Activated T-cell treated with anti-CD3 and anti-CD28 coated beads, Interleukin-2, amount 50 U/mL, for 24 hours (primary cell): ENCODE measurements at places on chromosomes 6 and 20.
A peak's percentile ranks its signal among the peaks of the same experiment; 100 is the strongest.

GRCh38 chr20:59152559-59153354 is 10.9 kb upstream of the ZNF831 start:
- peak overlapping the region; percentile 8 for H3K4me3 ChIP-seq
- H3K27ac ChIP-seq: peak overlapping the region; percentile 82
- peaks cover 19% of the 10 kb centered on the region for H3K36me3 ChIP-seq
- H3K4me1 ChIP-seq: peaks cover 94% of the 10 kb centered on the region
- DNase-seq: no peak
- no peaks in the 10 kb centered on the region for H3K27me3 ChIP-seq

DNA sequence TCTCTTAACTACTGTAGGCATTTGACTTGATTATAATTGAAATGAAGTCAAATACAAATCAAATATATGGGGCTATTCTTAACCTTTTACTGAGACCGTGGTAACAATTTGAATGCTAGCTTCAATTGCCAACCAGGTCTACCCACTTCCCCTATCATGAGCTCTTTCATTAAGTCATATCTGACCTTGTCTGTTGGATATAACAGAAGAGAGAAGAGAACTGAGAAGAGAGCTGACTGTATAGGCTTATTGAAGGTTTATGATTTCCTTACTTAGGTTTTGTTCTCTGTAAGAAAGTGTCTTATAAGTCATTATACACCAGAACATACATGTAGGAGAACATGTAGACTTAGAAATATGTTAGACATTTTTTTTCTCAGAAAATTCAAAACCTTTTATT is 549.4 kb downstream of the COL12A1 start:
- no peaks in the 10 kb centered on the region for H3K27me3 ChIP-seq
- H3K27ac ChIP-seq: no peak overlapping the region
- H3K4me3 ChIP-seq: no peak overlapping the region
- DNase-seq: no peak
- no peaks in the 10 kb centered on the region for H3K36me3 ChIP-seq

DNA sequence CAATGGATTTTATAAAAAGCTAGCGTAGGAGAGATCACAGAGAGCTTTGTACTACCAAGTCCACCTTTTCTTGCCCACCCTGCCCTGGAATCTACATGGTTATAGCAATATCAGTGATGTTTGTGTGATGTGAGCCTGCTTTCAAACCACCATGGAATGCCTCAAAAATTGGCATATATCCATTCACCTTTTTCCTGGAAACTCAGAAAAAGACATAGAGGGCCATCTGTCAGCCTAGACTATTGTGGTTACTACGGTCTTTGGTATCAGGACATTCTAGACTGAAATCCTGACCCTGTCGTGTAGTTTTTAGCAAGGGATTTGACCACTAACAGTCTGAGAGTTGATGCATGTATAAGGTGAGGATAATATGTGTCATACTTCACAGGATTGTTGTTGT is 239.6 kb downstream of the GRIK2 start:
- H3K27me3 ChIP-seq: no peaks in the 10 kb centered on the region
- no peaks in the 10 kb centered on the region for H3K4me1 ChIP-seq
- no peaks in the 10 kb centered on the region for H3K36me3 ChIP-seq
- no peak for DNase-seq
- no peak overlapping the region for H3K4me3 ChIP-seq
- H3K27ac ChIP-seq: no peak overlapping the region

- DNase-seq: no peak
- no peaks in the 10 kb centered on the region for H3K27me3 ChIP-seq
- H3K4me1 ChIP-seq: no peaks in the 10 kb centered on the region
- no peaks in the 10 kb centered on the region for H3K36me3 ChIP-seq
- no peak overlapping the region for H3K4me3 ChIP-seq
These were observed 298.6 kb downstream of the C6orf118 start for GRCh38 chr6:165010556-165011535.
